Cerebellar nuclear complex (tissue), 1 donor: ENCODE measurements at places on chromosomes 6 and 20.

- DNase-seq: no peak
These were observed 39.2 kb upstream of the LTV1 start for GRCh38 chr6:143803769-143804568.

- no peak for DNase-seq
These were observed 113.6 kb downstream of the ARID1B start for GRCh38 chr6:156890627-156891314.

DNA sequence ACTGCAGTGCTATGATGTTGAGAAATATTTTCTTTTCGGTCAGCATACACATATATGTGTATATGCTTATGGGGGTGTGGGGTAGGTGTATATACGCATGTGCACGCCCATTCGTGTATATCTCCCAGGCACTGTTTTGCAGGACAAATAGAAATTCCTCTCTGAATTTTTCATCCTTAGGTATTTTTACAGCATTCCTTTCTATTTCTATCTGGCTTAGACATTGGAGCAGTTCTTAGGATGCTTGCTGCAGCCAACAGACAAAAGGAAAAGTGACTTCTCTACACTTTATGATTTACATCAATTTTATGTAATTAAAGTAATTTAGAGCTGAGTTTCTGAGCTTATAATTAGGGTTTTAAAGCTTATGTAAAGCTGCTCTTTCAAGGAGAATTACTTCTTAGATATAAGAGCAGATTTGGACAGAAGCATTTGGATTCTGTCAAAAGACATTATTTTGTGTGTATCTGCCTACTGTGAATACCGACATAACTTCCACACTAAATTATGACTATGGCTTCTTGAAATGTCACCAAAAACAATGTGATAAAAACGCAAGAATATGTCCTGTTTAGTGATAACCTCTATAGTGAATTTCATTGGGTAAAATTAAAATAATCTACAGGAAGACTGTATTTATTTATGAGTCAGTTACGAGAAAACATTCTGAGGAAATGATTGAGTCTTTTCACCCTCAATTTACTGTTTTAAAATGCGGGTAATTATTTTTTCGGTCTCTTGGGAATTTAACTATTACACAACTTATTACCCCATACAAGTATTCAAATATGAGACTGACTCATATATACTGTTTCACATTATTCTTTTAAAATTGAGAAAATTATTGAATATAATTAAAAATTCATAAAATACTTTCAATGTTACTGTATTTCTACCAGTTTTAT, 21.3 kb upstream of the CEP43 start:
- no peak for DNase-seq

- no peak for DNase-seq
These were observed 564.8 kb downstream of the UTRN start for GRCh38 chr6:144849920-144850319.

DNA sequence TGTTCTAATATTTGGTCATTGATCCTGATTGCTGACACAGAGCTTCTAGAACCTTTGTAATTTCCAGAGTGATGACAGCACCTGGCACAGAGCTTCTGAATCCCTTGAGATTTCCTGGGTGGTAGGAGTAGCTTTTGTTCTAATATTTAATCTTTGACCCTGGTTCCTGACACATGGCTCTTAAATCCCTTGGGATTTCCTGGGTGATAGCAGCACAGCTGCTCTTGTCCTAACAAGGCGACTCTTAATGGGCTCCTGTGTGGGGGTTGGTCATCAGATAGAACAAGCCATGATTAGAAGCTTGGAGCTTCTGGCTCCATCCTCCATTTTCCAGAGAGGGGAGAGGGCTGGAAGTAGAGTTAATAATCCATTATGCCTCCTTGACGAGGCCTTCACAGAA, 18.4 kb downstream of the GMPR start:
- no peak for DNase-seq
